ENCODE measurements at places on chromosomes 12 and 14.

DNA sequence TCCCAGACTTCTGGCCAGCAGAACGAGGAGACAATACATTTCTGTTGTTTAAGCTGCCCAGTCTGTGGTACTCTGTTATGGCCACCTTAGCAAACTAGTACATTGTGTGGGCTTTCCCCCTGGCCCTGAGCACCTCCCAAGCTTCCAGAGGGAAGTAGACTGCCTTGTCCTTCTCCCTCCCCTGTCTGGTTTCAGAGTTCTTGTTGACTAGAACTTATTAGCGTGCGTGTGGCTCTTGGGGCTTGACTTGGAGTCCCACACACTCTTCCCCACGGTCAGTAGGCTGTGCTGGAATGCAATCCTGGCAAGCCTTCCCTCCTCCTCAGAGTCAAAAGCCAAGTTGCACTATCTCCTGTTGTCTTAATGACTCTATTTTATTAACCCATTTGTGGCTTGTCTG, 27.7 kb downstream of the FBLN5 start:
- DNase-seq = no peak

GRCh38 chr14:22291406-22291805, 297.6 kb downstream of the DAD1 start:
- peak; percentile 44 for DNase-seq

DNA sequence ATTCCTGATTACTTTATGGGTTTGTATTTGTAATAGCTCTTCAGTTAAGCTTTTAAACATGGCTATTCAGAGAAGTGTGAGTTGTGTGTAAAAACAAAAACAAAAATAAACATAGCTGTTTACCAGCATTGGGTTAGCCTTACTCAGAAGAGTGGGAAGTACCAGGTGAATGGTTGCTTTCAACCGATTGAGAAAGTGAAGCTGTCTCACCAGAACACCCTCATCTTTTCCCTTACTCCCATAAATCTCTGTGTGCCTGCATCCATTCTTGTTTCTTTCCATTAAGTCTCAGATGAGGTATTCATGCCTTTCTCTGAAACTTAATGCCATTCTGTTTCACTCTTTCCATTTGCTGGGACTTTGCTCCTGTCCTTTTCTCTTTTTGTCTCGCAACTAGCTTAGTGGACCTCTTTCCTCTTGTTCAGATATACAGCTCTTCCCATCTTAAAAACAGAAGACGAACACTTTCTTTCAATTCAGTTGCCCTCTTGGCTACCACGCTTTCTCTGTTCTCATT, 10.7 kb downstream of the BORCS5 start:
- no peak for DNase-seq

GRCh38 chr12:58346032-58346632, 404.8 kb downstream of the ATP23 start:
- peak; percentile 47 for DNase-seq

DNA sequence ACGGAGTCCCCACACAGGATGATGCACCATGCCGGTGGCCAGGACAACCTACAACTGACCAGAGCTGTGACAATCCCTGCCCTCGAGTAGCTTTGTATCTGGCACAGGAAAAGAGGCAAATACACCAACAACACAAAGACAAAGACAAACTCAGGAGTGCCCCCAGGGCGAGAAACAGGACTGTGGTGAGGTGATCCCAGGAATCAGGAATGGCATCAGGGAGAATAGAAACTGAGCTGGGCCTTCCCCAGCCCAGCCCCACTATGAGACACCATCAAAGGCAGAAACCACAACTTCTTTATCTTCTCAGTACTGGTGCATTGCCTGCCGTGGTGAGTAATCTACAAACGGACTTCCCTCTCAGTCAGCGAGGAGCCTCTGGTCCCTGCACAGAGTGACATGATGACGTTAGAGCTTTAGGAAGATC, 157.7 kb downstream of the TTC7B start:
- DNase-seq = no peak

DNA sequence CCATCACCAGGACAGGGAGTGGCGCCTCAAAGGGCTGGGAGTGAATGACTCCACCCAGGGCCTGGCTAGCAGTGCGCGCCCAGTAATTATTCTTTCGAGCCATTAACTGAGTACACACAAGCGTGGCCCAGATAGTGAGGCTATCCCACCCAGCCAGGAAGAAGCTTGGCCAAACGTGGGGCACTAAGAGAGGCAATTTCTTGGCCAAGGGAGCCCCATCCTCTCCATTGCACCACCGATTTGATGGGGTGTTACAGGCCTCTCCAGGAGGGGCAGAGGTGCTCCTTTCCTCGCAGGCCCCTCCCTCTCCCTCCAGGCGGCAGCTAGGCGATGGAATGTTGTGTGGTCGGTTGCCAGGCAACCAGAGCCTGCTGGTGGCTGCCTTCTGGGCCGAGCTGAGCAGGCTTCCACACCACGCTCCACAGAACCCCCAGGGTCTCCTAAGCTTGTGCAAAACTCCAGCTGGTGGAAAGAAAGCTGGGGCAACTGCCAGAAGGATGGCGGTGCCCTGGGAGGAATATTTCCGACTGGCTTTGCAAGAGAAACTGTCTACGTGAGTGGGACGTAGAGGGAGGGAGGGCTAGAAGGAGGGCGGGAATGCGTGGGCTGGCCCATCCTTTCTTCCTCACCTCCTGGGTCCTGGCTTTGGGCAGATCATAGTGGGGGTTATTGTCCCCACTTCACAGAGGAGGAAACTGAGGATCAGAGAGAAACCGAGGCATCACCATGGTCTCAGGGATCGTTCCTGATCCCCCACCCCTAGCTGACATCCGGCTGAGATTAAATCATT, at the start of gene CFAP73:
Gene CFAP73, plus strand, starts transcription at position 364 of the 790 bp plus-strand sequence. Its CDS starts 134 bp downstream, at position 498.
- peak; percentile 96 for DNase-seq

GRCh38 chr12:42360747-42361403, 34.9 kb downstream of the PPHLN1 start:
- no peak for DNase-seq

- DNase-seq = peak; percentile 11
Observed at GRCh38 chr12:18262514-18262913, 1.2 kb downstream of the PIK3C2G start.

- no peak for DNase-seq
Observed at GRCh38 chr12:49909356-49909755, 5.7 kb upstream of the FAIM2 start.

DNA sequence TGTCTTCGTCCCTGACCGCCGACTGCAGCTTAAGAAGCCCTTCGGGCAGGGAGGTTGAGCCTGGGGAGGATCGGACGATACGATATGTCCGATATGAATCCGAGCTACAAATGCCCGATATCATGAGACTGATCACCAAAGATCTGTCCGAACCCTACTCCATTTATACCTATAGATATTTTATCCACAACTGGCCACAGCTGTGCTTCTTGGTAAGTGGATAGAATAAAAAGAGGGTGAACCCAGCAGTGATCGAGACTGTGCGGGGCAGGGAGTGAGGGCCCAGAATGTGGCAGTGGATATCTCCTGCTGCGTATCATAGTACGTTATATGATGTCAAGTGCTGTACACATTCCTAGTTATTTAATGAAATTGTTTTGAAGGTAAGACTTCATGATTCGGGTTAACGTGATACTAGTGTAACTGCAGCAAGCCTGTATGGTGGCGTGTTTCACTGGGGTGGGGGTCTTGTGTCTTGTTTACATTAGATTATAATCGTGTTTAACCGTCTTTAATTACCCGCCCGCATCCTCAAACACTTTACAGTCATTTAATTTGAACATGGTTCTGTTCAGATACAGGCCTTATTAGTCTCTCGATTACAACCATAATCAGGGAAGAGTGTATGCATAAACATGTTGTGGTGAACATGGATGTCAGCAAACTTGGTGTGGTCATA, 1.3 kb downstream of the NAA30 start:
- no peak for DNase-seq

DNA sequence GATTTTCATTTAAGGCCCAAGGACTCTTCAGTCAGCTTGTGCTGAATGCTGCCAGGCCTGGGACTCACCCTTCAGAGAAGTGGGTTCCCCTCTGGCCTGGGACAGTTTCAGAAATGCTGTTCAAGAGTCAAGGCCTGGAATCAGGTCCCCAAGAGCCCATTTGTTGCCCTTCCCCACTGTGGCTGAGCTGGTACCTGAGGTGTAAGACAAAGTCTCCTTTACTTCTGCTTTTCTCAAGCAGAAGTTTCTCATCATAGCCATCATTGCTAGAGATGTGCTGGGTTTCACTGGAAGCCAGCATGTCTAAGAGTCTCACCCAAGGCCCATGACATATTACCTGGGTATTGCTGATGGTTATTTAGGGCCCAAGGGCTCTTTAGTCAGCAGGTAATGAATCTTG, 8.9 kb downstream of the FANCM start:
- DNase-seq = no peak

- no peak for DNase-seq
Observed at GRCh38 chr12:52156757-52157565, 34.9 kb downstream of the KRT80 start.
